ENCODE measurements at places on chromosomes 16 and 17.

GRCh38 chr16:19884611-19885450 lies at the start of gene GPRC5B:
Gene GPRC5B, minus strand, starts transcription at chr16:19884848. Its CDS starts 12,003 bp downstream, at chr16:19872845.
- no peak for DNase-seq

GRCh38 chr17:16444258-16444886 lies 29.0 kb downstream of the TRPV2 start:
- no peak for DNase-seq

DNA sequence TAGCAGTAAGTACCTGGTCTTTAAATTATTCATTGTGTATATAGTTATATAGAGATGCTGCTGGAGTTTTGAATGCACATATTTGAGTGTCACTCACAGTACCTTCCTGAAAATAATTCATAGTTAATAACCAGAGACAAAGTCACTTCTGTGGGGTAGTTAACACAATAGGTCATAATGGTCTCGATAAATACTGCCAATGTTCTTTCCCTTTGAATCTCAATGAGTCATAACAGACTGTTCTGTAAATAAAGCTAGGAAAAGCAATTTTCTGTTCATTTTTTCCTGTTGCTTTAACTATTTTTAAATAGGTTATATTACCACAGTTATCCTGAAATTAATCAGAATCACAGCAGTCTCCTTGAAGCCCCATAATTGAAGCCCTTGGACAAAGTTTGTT lies 87.2 kb downstream of the MAP2K4 start:
- no peak for DNase-seq

GRCh38 chr16:74652249-74652648 lies 14.4 kb downstream of the RFWD3 start:
- DNase-seq: no peak

DNA sequence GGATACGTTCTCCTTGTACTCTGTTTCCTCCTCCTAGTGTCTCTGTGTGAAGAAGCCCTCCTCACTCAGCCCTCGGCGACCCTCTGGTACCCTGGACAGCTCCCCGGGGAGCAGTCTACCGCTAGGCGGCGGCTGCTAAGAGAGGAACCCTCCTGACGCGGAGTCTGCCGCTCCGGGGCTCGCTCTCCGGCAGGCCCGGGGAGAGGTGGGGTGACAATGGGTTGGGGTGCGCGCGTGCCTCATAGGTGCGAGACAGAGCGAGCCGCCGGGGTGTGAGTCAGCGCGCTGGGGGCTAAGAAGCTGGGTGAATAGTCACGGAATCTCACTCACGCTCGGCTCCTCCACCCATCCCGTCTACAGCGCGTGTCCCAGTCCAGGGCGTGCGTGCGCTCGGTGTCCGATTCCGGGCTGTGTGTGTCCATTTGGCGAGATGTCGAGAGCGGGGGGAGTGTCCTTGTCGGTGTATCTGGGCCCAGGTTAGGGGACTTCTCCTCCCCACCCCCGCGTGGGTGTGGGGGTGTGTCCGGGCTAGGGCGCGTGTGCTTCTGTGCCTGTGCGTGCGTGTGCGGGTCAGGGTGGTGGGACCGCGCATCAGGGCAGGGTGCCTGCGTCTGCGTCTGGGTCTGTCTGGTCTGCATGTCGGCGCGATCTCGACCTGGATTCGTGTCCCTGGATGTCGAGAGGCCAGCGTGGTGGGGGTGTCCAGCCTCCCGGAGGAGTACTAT lies 577 bp upstream of the HS3ST2 start:
- peak; percentile 26 for DNase-seq

DNA sequence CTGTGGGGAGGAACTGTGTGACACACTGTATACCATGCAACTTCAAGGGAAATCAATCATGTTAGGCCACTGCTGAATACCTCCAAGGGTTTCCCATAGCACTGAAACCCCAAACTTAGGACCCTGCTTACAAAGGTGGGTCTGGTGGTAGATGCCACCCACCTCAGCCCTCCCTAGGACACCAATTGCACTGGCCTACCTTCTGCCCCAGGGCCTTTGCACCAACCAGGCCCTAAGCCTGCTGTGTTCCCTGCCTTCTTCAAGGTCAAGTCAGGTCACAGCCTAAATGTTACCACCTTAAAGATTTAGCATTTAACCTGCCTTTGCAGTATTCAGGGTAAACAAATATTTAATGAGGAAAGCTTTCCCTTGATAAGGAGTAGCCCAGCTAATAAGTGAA lies 185.8 kb downstream of the ZFHX3 start:
- no peak for DNase-seq

DNA sequence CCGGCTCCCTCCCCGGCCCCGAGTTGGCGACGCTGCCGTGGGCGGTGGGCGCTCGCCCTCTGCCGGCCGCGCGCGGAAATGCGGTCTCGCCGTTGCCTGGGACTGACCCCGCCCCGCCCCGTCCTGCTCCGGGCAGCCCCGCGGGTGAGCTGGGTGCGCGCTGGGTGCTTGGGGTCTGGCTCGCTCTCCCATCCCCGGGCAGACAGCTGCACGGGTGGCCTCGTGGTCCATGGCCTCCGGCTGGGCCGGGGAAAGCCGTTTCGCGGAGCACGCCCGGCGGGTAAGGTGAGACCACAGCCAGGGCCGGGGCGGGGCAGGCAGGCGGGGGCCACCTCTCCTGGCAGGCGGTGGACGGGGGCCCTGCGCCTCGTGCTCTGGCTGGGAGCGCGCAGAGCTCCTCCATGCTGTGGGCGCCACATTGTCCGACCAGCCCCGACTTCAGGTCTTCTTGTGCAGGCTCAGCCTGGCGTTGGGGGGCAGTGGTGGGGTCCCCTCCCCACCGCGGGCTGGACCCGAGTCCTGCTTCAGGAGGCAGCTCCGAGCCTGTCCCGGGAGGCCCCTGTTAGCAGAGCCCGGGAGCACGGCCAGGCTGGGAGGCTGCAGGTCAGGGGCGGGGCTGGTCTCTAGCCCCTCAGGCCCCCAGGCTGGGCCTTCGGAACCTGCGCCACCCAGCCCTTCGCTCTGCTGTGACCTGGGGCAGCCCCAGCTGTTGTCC lies 7.0 kb upstream of the C1QTNF8 start:
- DNase-seq: peak; percentile 58

DNA sequence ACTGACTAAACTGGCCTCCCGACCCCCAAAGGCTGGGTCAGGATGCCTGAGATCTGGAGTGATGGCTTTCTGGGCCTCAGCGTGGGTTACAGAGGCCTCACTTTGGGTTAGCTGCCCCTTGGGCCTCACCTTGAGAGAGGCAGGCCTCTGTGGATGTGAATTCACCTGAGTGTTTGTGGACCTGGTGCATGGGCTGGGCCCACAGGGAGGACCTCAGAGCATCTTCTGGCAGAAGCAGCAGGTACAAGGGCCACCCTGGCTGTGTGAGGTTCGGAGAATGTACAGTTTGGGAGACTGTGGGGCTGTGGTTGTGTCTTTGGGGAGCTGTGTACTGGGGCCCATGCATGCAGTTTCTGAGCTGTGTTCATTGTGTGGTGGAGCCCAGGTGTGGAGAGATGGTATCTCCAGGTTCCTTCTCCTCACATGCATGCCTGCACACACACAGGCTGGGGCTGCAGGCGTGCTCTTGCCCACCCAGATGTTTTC lies 18.3 kb downstream of the RARA start:
- DNase-seq: no peak

- DNase-seq: no peak
Observed at GRCh38 chr17:17860766-17861107, 24.0 kb upstream of the SREBF1 start.

DNA sequence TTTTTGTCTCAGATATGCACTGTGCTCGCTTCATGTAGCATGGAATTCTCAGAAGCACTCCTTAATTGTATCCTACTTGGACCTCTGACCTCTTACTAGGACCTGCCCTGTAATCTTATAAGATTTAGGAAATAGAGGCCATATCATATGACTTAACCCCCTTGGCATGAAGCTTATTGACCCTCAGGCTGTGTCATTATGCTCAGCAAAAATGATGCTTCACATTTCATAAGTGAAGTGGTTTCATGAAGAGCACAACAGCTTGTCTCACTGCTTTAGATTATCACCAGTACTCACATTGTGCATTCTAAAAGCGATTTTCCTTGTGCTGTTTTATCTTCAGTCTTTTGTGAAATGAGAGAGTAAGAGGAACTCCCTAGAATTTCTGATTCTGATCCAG lies 6.4 kb downstream of the PHKB start:
- DNase-seq: no peak

GRCh38 chr16:53792161-53792951 lies 88.4 kb downstream of the FTO start:
- no peak for DNase-seq

GRCh38 chr17:78196716-78197115 lies 9.6 kb downstream of the AFMID start:
- no peak for DNase-seq

DNA sequence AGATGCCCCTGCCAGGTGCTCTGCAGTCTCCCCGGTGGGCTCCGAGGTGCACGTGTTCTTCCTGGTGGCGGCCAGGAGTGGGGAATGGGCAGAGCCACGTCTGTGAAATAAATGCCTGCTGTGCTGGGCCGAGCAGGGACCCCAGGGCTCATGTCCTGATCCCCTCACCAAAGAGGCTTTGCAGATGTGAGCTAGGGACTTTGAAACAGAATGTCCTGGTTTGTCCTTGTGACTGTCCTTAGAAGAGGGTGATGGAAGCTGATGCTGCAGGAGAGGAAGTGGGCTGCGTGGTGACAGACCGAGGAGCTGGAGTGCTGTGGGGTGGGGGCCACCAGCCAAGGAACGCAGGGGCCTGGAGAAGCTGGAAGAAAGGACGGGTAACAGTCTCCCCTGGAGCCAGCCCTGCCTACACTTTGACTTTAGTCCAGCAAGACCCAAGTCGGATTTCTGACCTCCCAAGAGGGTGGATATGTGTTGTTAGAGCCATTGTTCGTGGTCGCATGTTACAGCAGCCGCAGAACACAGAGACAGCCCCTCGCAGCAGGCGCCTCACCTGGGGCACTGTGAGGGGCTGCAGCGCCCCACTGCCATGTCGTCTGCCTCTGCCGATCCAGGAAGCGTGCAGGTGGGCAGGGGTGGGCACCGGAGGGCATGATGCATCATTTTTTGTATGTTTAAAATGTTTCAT lies 217.9 kb upstream of the CIBAR2 start:
- no peak for DNase-seq

DNA sequence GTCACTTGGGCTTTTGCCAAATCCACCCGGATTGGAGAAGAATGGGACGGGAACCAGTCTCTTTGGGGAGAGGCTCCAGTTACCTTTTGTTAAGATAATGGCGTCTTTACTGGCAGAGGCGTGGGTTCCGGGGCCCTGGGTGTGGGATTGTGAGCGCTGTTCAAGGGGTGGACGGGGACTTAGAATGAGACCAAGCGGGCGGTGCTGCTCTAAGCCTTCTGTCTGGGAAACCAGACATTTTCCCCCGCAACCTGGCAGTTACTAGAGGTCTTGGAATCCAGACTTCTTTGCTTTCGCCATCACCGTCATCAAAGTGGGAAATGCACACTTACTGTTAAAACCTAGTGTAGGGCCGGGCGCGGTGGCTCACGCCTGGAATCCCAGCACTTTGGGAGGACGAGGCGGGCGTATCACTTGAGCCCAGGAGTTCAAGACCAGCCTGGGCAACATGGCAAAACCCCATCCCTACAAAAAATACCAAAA lies 706 bp downstream of the TEN1 start:
- no peak for DNase-seq

GRCh38 chr16:47416869-47417268 lies 44.0 kb downstream of the ITFG1 start:
- DNase-seq: no peak
